Activated T-helper 1 cell treated with anti-CD3 and anti-CD28 coated beads, Interleukin-2, amount 50 U/mL, for 16 hours (primary cell): ENCODE measurements at places on chromosomes 2 and 18.

DNA sequence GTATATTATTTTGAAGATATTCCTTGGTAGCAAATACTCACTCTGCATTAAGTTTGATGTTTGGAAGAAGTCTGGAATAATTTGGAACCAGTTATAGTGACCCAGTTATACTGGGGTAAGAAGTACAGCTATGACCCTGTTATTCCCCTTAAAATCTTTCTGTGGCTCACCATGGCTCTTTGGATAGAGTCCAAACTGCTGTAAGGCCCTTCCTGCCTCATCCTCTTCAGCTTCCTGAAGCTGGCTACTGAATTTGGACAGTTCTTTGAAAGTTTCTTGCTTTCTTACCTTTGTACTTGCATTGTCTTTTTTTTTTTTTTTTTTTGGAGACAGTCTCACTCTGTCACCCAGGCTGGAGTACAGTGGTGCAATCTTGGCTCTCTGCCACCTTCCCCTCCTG is 85.6 kb downstream of the ABI2 start:
- no peak for DNase-seq

GRCh38 chr18:36454245-36454644 is 156.7 kb downstream of the FHOD3 start:
- DNase-seq: no peak

DNA sequence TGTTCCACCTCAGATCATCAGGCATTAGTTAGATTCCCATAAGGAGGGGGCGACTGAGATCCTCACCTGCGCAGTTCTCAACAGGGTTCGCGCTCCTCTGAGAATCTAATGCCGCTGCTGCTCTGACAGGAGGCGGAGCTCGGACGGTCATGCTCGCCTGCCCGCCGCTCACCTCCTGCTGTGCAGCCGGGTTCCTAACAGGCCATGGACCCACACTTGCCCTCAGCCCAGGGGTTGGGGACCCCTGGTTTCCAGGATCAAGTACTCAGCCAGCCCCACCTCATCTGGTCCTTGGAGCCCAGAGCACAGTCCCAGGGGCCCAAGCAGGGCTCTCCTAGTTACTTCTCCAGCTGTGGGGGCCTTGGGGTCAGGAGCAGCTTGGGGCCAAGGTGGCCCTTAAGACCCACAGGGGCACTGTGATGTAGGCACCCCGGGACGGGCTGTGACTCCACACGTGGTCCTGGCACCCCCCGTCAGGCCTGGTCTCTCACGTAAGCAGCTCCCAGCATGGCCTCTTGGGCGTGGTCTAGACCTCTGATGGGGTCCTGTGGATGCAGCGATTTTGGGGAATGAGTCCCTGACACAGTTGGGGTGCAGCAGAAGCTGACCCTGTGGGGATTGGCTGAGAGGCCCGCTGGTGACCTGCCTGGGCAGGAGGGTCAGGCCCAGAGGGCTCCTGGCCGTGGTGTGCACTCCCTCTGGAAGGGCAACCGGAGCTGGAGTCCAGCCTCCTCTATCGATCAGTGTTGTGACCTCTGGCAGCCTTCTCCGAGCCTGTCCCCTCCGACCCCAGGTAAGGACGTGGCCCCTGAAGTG is 28.3 kb upstream of the OTOS start:
- no peak for DNase-seq

GRCh38 chr2:120659275-120659977 is 76.2 kb upstream of the GLI2 start:
- DNase-seq: no peak

DNA sequence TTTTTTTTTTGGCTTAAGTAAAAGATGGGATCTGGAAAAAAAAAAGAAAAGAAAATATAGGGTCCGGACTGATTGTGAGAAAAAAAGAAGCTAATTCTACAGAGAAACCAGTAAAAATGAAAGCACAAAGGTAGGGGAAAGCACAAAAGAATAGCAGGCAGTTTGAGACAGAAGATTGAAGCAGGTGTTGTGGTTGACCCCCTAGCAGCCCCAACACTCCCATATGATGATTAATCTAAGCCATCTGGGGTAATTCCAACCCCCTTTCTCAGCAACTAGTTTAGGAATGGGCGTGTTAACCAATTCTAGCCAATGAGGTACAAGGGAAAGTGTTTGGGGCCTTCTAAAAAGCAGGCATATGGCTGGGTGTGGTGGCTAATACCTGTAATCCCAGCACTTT is 77.0 kb downstream of the MBD2 start:
- DNase-seq: no peak

DNA sequence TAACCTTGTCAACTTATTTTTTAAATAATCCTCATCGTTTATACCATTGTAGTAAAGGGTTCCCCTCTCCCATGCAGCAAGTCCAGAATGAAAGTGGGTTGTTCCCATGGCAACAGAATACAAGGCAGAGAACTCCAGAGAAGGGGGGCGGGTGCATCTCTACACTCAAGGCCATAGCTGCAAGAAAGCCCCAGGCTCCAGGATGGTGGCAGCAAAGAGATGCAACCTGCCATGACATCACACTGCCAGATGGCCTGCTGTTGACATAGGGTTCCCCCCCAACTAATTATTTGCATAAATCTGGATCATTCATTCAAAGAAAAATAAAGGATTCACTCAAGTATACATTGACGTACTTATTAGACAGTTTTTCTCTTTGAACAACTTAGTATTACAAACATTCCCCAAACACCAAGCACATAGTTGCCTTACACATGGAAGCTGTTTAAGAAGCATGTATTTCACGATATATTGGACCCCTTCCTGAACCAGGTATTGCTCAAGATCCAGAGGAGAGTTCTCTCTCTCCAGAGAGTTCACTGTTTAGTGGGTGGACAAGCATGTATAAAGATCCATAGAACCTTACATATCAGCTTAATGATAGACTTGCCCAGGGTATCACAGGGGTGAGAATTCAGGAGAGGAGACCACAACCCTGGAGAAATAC is 87.4 kb upstream of the KLF7 start:
- DNase-seq: no peak

- no peak for DNase-seq
These were observed 8.2 kb downstream of the PLCD4 start for GRCh38 chr2:218615868-218616315.

- no peak for DNase-seq
These were observed 31.0 kb upstream of the FMNL2 start for GRCh38 chr2:152303951-152304350.

GRCh38 chr2:112010751-112011150 is 44.3 kb upstream of the TMEM87B start:
- no peak for DNase-seq

GRCh38 chr2:210635257-210635656 is 78.9 kb downstream of the CPS1 start:
- DNase-seq: no peak

DNA sequence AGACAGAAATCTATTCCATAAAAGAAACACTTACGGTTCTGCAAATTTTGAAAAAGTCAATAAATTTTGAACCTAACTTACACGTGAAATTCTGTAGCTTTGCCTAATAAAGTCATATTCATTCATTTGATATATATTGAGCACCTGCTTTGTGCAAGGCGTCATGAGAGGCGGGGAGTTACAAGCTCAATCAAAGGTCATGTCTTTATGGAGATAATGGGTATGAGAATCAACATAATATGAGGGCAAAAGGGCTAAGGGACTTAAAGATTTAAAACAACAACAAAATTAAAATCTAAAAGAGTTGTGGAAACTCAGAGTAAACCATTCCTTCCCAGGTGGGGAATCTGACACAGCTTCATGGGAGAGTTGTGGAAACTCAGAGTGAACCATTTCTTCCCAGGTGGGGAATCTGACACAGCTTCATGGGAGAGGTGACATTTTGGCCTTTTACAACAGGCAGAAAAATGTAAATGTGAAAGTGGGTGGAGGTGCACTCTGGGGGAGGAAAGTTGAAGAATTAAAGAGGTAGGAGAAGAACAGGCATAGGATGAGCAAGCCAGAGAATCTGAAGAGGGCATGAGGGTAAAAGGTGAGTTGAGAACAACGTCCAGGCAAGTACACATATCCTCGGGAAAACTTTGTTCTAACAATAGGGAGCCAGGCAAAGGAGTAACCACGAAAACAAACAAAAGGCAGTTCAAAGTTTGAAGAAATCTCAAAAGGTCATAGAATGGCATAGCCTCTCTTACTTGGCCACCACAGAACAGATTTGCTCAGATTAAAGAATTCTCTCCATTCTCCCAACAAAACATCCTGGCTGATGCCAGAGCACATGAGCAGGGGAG is 49.5 kb upstream of the CD226 start:
- no peak for DNase-seq
